Cardiac muscle cell (in vitro differentiated cells and primary cell): ENCODE measurements at places on chromosomes 4 and X. TPM values are rescaled to one million over a fixed set of nuclear protein-coding genes. Genes with fewer than 3 reads are reported as not detected.

- DNase-seq: no peak
Measured at GRCh38 chrX:130746077-130746476, 156.9 kb downstream of the ENOX2 start.

DNA sequence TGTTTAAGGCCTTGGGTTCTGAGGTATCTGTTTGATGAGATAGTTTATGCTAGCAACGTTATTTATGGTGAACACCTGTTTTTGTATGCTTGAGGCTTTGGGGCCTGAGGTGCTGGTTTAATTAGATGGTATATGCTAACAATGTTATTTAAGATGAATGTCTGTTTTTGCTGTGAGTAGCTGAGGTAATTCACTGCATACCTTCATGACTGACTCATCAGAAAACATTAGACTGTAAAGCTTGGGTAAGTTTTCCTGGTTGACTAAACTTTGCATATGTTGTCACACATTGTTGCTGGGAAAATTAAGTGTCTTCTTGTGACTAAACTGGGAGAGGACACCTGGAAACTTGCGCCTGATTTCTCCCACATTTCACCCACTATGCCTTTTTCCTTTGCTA is 1026.6 kb downstream of the RAPGEF2 start:
- DNase-seq: no peak

DNA sequence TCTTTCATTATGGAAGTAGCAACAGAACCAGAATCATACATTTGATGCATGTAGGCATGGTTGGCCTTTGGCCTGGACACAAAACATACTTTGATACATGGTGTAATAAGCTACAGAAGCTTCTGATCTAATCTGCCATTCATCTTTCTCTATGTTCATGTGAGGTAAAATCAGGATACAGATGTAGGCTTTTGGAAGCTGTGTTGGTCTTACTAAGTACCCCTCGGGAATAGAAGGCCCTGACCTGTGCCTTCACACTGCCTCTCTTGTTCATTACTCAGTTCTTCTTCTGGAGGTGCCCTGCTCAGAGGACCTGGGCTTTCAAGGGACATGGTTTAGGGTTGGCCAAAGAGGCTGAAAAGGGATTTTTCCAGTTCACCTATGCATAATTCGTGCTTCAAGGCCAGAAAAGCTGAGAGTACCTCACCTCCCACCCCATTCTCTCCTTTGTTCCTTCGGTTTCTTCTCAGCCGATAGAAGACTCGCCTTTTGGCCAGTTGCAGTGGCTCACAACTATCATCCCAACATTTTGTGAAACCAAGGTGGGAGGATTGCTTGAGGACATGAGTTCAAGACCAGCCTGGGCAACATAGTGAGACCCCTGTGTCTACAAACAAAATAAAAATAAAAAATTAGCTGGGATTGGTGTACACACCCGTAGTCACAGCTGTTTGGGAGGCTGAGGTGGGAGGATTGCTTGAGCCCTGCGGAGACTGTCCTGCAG is 25.9 kb downstream of the SNX25 start:
- DNase-seq: no peak

DNA sequence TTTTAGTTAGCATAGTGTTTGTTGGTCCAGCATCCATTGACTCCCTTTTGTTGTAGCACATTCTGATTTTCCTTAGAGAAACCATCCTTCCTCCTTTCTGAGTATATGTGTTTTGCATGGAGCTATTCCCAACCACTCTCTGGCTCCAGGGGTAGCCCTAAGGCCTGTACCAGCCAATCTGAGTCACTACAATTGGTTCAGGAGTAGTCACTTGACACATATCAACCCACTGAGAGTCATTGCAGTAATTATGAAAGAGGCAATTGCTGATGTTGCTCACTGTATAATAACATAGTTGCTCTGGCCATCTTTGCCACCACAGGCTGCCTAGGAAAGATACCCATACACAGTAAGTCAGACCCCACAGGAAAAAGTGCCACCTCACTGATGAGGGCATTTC is 71.2 kb upstream of the GRID2 start:
- no peak for DNase-seq

DNA sequence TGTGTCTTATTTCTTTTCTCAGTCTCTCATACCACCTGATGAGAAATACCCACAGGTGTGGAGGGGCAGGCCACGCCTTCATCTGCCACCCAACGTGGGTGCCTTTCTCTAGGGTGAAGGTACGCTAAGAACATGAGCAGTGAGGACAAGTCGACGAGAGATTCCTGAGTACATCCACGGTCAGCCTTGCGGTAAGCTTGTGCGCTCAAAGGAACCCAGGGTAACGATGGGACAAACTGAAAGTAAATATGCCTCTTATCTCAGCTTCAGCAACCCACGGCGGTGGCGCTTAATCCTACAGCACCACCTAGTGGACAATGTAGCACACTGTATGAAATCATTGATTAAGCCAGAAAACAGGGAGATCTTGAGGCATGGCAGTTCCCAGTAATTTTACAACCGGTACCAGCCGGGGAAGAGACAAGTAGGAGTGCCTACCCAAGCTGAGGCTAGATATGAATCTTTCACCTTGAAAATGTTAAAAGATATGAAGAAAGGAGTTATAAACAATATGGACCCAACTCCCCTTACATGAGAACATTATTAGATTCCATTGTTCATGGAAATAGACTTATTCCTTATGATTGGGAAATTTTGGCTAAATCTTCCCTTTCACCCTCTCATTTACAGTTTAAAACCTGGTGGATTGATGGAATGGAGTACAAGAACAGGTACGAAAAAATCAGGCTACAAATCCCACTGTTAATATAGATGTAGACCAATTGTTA is 63.0 kb downstream of the ZNF732 start:
- peak; percentile 73 for DNase-seq

- no peak for DNase-seq
Measured at GRCh38 chr4:22857411-22857810, 164.7 kb downstream of the GBA3 start.

GRCh38 chrX:68936608-68937007 is 107.8 kb downstream of the EFNB1 start:
- DNase-seq: no peak

DNA sequence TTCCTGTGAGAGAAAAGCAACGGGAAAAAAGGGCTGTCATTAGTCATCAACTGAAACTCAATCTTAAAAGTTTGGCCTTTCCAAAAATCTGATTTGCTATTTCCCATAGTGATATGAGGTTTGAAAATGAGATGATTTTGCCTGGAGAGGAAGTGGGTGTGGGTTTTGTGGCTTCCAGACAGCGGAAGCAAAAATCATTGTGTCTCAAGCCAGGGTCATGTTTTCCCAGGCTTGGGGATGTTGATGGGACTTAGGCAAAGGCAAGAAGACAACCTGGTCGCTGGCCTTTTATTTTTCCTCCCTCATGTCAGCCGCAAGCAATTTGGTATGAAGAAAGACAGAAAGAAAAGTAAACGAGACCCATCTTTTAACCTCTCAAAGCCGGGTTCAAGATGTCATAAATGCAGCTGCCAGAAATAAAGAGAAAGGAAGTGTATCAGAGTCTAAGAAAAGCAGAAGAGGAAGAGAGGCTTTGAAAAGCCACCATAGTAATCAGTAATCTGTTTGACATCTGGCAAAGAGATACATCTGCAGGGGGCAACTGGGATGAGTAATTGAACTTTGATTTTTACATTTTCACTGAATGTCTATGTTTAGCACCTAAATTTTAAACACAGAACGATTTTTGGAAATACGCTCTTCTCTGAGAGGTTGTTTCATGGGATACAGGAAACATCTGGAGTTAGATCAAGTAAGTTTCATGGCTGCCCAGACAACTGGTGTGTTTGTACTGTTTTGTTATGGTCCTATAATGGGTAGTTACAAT is 521.6 kb upstream of the SLIT2 start:
- DNase-seq: no peak

- no peak for DNase-seq
Measured at GRCh38 chr4:8439914-8440491, 520 bp downstream of the ACOX3 start.

DNA sequence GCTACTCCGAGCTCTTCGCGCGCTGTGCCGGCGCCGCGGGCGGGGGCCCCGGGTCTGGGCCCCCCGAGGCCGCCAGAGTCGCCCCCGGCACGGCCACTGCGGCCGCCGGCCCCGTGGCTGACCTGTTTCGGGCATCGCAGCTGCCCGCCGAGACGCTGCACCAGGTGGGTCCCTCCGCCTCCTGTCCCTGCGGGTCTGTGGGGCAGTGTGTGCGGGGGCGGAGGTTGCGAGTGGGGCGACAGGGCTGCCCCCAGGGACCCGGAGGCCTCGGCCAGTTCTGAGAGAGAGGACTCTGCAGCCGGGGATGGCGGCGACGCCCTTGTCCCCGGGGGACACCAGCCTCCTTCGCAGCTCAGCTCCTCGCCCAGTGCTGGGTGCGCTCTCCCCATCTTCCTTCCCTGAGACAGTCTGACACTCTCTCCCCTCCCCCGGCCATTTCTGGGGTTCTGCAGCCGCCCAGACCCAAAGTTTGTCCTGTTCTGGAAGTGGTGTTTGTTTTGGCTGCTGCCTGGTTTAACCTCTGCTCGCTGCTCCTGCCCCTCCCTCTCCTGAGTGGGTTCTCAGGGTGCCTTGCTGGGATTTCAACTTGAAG is 609 bp downstream of the REPS2 start:
- peak; percentile 19 for DNase-seq

CWH43 gene
- polyA plus RNA-seq: not detected in 2 replicates

APLN gene
- 1.1 TPM in 1 of 2 replicates, not detected in the other for polyA plus RNA-seq

TRO gene
- polyA plus RNA-seq: 125 and 140 TPM in 2 replicates

YY2 gene
- 1.1 and 1.5 TPM in 2 replicates for polyA plus RNA-seq

DCAF12L1 gene
- not detected in 2 replicates for polyA plus RNA-seq

GPR78 gene
- polyA plus RNA-seq: 0.13 TPM in 1 of 2 replicates, not detected in the other

PNMA5 gene
- not detected in 2 replicates for polyA plus RNA-seq

CLNK gene
- polyA plus RNA-seq: not detected in 2 replicates

PPP1R2C gene
- not detected in 2 replicates for polyA plus RNA-seq
